ENCODE measurements at places on chromosomes 7 and 10. TPM values are rescaled to one million over a fixed set of nuclear protein-coding genes. Genes with fewer than 3 reads are reported as not detected.

The HOXA11 gene
- polyA plus RNA-seq = not detected

The FAM185A gene
- polyA plus RNA-seq = 18.1 TPM

The PTF1A gene
- polyA plus RNA-seq = not detected

The DLX5 gene
- polyA plus RNA-seq = not detected

Measured in Purkinje cell (primary cell).